ENCODE measurements at places on chromosomes 1 and 21.

DNA sequence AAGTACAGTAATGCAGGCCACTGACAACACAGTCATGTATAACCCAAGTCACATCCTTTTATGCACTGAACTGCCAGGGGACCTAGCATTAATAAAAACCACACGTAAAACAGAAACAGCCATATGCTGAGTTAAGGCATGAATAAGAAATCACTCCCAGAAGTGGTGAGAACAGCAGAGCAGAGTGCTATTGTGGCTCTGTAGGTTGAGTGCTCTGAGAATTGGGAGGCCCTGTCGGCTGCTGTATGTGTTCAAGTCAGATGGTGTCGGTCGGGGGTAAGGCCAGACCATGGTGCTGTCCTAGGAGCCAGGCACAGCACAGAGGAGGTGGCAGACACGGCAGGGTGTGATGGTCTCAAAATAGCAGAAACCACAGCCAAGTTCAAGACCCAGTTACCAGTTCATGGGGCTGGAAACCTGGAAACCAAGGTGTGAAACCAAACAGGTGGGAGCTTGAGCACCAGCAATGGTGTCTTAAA is 126.6 kb upstream of the COA6 start:
- DNase-seq: no peak

DNA sequence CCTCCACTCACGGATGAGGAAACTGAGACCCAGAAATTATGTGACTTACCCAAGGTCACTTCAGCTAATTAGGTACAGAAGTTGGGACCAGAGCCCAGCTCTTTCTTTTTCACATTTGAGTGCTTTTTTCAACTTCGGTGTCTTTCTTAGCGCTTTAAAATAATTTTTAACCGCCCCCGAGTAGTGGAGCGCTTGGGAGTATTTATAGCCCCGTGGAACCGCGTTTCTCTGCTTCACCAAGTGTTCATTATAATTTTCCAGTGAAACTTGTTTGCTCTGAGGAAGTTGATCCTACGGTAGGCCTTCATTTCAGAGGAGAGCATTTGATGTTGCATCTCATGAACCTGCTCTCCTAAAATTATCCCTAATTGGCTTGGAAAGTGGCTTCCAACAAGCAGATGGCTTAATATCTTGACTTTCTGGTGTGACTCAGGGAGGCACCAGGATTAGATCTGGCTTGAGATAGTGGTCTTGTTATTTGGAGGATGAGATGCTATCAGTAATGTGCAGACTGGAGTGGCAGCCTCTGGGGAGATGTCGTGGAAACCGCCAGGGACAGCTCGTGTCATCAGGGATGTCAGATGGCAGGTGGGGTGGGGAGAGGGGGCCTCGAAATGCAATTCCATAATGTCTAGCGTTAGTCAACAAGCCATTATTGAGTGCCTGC is 321.3 kb downstream of the CAMTA1 start:
- DNase-seq: no peak

DNA sequence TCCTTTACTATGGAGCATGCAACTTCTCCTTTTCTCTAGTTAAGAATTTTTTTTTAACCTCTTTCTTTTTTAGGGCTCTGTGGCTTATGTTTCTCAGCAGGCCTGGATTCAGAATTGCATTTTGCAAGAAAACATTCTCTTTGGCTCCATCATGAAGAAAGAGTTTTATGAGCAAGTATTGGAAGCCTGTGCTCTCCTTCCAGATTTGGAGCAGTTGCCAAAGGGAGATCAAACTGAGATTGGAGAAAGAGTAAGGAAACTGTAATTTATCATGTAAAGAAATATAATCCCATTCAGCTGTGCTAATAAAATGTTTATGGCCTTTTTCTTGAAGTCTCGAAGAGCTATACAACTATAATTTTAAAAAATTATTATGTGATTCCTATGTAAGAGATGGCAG is 70.1 kb downstream of the HSPA13 start:
- DNase-seq: no peak

DNA sequence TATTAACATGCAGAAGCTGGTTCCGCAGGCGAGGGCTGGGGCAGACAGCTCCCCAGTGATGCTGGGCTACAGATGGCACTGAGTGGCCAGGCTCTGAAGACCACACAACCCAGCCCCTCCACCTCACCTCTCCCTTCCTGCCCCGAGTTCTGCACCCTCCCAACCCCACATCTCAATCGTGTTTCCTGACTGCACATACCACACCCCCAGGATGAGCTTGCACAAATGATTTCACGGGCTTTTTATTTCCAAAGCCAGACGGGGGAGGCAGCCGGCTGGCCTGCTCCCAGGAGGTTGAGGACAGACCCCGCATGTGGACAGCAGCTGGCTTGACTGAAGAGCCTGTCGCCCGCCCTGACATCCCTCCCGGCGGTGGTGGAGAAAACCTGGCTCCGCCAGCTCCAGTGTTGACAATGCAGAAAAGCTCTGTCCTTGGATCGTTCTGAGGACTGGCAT is 21.4 kb upstream of the ALDH4A1 start:
- no peak for DNase-seq

- no peak for DNase-seq
These were observed 144.6 kb downstream of the PGBD5 start for GRCh38 chr1:230281556-230281955.

GRCh38 chr1:210232511-210233215 is at the start of gene SERTAD4:
TSS of gene SERTAD4 (plus strand) at chr1:210232796. CDS start at chr1:210237961, 5,165 bp downstream.
- DNase-seq: no peak

DNA sequence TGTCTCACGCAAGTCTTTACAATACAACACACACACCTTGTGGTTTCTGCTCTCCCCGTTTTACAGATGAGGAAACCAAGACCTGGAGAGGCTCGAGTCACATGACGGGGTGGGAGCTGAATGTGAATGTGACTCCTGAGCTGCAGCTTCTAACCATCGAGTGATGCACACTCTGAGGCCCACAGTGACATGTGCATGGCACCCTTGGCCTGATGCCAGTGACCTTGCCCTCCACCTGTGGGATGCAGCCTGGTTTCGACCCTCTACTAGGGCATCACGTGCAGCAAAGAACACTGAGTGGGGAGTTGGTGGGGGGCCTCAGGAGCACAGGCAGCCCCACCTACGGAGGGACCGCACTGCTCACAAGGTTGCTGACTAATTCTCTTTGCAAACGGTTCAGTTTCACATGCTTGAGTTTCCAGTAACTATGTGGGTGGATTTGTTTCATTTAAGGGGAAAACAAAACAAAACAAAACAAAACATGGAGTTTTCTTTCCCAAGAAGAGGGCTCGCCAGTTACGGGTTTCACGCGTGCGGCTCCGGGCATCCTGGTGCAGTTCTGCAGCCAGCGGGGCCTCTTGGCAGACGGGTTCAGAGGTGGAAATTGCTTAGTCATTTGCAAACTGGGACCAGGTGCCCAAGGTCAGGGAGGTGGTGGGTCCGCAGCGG is 22.9 kb downstream of the SPSB1 start:
- DNase-seq: peak; percentile 4

GRCh38 chr1:97603218-97603617 is 317.6 kb downstream of the DPYD start:
- DNase-seq: no peak

DNA sequence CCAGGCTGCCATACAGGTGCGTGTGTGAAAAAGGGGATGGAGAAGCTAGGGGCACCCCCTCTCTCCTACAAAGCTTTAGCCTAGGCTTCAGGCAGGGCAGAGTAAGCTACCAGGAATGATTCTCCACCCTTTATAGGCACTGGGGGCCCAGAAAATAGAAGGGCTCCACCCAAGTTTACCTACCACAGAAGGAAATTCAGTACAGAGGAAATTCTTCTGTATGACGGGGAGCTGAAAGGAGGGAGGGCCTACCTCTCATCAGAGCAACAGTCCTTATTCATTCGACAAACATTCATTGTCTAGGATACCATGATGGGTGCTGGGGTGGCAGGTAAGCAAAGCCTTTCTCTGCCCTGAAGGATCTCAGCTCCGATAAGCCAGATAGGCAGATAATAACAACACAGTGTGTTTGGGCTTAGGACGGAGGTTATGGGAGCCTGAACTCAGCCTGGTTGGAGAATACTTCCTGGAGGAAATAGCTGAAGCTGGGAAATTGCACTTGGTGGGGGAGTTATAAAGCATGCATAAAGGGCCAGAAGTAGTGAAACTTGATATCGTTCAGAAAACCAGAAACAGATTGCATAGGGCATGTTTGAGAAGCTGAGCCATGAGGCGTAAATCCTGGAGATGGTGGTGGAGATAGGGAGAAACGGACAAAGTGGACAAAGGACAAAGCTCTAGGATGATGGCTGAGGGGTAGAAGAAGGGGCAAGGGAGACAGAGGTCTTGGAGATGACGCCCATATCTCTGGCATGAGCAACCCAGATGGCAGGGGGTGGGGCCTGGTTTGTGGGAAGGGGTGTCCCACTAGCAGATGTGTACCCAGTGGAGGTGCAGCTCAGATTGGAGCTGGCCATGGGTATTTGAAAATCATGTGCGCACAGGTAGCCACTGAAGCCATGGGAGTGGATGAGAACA is 5.3 kb upstream of the P3R3URF start:
- no peak for DNase-seq

DNA sequence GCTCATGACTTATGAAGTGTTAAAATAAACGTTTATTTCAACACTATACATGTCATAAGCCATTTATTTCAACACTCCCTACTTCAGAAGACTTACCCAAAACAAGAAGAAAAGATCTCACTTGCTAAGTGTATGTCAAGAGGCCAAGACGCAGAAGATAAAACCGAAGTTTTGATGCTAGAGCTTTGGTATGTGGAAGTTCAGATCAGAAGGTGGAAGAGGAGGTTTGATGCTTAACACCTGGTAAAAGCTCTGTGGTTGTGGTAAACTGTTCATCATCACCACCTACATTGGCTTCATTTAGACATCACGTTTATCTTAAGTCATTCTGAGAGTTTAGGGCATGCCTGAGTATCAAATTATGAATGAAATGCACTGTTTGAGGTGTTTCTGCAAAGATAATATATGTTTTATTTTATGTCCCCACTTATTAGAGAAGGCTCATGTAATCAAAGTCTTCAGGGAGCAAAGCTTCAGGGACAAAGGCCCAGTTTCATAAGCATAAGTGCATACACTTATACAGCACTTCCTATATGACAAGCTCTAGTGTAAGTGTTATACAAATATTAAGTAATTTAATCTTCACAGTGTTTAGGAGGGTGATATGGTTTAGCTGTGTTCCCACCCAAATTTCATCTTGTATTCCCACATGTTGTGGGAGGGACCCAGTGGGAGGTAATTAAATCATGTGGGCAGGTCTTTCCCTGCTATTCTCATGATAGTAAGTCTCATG is 533.3 kb downstream of the PTBP2 start:
- DNase-seq: no peak

DNA sequence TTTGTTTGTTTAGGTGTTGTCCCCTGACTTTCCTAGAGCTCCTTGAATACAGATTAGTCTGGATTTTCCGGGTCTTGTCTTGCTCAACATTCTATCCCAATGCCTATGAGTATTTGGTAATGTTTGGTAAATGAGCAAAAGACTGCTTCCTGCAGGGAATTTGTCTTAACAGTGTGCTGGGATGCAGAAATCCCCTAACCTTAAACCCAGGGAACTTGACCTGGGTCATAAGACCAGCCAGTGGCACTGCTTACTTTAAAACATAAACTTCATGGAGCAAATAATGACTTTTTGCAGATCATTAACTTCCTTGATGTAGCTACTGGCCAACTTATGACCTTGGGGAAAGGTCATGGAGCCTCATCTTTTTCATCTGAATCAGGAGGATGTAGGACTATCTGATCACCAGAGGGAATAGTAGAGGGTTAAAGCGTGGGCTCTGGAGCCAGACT is 27.2 kb downstream of the TCEANC2 start:
- no peak for DNase-seq

DNA sequence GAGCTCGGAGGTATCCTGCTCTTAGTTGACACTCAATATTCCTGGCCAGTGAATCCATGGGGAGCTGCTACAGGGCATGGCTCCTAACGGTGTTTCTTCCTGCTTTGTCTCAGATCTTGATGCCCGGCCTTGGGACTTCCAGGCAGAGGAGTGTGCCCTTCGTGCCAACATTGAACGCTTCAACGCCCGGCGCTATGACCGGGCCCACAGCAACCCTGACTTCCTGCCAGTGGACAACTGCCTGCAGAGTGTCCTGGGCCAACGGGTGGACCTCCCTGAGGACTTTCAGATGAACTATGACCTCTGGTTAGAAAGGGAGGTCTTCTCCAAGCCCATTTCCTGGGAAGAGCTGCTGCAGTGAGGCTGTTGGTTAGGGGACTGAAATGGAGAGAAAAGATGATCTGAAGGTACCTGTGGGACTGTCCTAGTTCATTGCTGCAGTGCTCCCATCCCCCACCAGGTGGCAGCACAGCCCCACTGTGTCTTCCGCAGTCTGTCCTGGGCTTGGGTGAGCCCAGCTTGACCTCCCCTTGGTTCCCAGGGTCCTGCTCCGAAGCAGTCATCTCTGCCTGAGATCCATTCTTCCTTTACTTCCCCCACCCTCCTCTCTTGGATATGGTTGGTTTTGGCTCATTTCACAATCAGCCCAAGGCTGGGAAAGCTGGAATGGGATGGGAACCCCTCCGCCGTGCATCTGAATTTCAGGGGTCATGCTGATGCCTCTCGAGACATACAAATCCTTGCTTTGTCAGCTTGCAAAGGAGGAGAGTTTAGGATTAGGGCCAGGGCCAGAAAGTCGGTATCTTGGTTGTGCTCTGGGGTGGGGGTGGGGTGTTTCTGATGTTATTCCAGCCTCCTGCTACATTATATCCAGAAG is 16.7 kb downstream of the ALX3 start:
- DNase-seq: peak; percentile 67

DNA sequence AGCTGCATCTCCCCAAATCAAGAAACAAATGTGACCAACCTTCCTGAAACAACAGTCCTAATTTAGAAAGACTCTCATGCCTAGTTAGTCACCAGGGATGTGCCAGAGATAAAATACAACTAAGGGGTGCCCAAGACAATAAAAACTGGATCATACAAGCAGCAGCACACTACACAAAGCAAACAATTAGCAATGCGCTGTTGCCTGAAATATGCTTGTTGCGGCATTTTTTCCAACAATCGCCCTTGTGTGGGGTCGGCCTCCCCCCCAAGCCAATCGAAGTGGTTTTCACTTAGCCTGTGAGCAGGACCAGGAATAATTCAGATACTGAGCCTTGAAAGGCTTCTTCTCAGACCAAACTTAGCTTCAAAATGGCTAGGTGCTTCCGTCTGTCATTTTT is 1.4 kb upstream of the STMN1 start:
- DNase-seq: no peak

- DNase-seq: no peak
These were observed 411.8 kb upstream of the ESRRG start for GRCh38 chr1:217134857-217135568.

All from CD4-positive, alpha-beta T cell treated with Interleukin-2 at 100 ng/mL for 4 hours (primary cell).